ENCODE measurements at places on chromosomes 12 and 14.

- DNase-seq = no peak
Measured at GRCh38 chr12:103924761-103925641, 5.2 kb upstream of the HSP90B1 start.

GRCh38 chr12:99658671-99659349, 11.3 kb downstream of the GARIN6 start:
- DNase-seq = no peak

- no peak for DNase-seq
Measured at GRCh38 chr12:103742349-103742932, 98.6 kb downstream of the NT5DC3 start.

GRCh38 chr14:68886109-68886434, 93.0 kb downstream of the ACTN1 start:
- DNase-seq = no peak

- no peak for DNase-seq
Measured at GRCh38 chr14:64525354-64525753, 15.2 kb upstream of the HSPA2 start.

- no peak for DNase-seq
Measured at GRCh38 chr12:106046947-106047346, 91.8 kb downstream of the NUAK1 start.

GRCh38 chr12:79233341-79233781, 368.8 kb downstream of the SYT1 start:
- DNase-seq = no peak

- DNase-seq = no peak
Measured at GRCh38 chr12:124188084-124188483, 106.8 kb upstream of the RFLNA start.

DNA sequence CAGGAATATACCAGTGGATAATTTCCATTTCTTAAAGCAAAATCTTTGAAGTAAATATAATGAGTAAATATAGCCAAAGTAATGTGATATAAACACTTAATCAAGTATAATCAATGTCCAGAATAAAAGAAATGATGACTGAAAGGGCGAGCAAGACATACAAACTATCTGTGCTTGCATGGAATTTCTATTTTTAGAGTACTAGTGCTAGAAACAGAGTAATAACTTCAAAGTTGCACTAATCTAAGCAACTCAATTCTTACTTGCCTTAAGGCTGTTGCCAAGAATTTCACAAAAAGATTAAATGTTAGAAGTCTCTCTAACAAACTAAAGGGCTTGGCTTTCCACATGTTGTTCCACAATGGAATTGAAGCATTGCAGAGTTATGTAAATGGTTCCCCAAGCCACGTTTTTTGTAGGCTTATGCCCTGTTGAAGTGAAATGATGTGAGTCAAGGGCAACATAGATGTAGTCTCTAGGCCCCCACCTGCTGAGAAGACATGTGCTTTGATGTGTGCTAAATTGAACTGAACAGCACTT, 175.0 kb upstream of the LMNTD1 start:
- no peak for DNase-seq

- no peak for DNase-seq
Measured at GRCh38 chr14:68306934-68307789, 485.7 kb downstream of the ZFP36L1 start.

DNA sequence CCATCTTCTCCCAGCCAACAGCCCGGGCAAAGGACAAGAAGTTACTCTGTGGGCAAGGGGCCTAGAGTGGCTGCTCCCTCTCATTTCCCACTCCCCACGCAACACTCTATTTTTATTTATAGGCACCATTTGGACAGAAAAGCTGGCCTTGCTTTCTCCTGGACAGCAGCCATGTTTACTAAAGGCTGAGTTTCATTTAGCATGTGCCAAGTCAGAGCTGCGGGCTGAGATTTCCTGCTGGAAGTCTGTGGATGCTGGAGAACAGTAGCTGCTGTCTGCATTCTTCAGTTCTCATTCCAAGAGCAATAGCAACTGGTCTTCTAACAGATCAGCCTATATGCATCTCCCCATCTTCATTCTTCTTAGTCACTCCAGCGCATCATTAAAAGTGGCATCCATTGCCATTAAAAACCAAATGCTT, 8.3 kb downstream of the COL2A1 start:
- DNase-seq = no peak

DNA sequence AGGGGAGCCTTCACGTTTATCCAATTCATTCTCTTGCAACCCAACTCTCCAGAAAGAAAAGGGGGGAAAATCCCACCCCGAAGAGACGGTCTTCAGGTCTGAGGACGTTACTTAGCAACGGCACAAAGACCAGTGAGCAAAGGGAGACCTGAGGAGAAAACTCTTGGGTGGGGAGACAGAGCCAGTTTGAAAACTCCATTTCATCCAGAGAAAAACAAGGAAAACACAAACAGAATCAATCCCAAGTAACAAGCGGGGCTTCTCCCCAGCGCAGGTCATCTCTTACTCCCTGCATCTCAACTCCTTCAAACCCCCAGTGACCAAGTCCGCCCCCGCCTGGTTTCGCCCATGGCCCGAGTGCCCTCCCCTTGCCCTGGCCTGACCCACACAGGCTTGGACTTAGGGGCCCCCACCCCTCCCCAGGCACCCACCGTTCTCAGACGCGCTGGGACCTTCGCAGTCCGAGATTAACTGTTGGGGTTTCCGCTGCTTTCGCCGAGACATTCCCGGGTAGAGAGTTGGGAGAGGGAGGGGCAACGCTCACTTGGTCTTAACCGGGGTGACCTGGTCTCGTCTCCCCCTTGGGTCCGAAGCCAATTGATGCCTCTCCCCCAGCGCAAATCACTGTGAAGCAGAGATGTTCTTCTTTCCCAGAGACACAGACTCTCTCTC, 10.4 kb upstream of the SALL2 start:
- DNase-seq = no peak

GRCh38 chr14:101916816-101917412, 47.5 kb upstream of the DYNC1H1 start:
- DNase-seq = no peak

- peak; percentile 67 for DNase-seq
Measured at GRCh38 chr14:25132732-25133422, 82.9 kb upstream of the STXBP6 start.

- DNase-seq = no peak
Measured at GRCh38 chr14:69662636-69663299, 51.4 kb downstream of the SUSD6 start.

GRCh38 chr12:99121546-99121945, 476.5 kb downstream of the APAF1 start:
- no peak for DNase-seq

GRCh38 chr12:120010661-120011230, 21.7 kb downstream of the BICDL1 start:
- no peak for DNase-seq

- no peak for DNase-seq
Measured at GRCh38 chr12:3010214-3010930, 51.2 kb downstream of the TEAD4 start.

- no peak for DNase-seq
Measured at GRCh38 chr12:53461059-53461458, 9.2 kb downstream of the PCBP2 start.

DNA sequence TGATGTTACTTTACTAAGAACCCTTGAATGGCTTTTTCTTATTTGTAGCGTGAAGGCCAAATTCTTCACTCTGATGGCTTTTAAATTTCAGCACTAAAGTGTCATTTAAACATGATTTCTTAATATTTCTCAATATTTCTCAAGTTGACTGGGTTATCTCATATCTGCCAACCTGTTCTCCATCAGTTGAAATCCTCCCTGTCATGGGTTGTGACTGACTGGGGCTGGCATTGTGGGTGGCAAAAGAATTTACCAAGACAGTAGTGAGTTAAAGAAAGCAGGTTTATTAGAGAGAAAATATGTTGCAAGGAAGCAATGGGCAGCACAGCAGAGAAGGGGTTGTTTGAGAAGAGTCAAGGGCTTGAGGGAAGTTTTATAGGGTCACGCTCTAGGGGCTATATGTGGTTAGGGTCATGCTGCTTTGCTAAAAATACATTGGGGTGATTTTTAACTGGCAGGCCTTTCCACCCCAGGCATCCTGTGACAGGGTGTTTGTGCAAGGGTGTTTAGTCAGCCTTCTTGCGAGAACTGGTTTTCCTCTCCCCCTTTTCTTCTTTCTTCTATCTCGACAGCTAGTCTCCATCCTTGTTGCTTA, 232.8 kb upstream of the SEL1L start:
- DNase-seq = no peak

GRCh38 chr12:111978545-111978944, 34.4 kb downstream of the TMEM116 start:
- DNase-seq = no peak

DNA sequence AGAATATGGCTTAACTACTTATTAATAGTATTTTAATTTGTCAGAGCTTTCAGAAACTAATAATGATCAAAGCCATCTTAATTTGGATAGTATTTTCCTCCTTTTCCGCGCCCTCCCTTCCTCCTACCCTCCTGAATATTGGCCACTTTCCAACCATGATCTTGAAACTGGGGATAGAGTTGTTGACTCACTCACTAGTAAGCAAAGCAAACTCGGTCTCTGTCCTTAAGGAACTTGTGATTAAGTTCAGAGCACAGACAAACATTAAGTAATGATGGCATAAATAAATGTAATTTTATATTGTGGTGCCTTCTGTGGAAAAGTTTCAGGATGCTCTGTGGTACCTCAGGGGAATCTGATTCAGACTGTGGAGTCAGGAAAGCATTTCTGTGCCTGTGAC, 75.7 kb downstream of the LRRK2 start:
- no peak for DNase-seq

DNA sequence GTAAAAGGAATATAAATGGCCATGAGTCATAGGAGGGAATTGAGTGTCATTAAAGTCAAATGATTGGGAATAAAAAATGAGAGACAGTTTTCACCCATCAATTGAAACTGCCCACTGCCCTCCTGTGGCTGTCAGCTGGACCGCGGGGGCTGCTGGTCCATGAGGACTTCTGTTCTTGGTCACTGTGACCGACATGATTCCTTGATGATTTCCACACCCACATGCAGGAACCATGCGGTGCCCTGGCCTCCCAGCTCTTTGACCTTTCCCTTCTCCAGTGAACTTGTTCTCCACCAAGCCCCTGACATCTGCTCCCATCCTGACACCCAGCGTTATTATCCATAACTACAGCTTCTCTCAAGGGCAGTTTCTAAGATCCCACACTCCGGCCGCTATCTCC, 48.4 kb downstream of the C12orf75 start:
- no peak for DNase-seq

- DNase-seq = no peak
Measured at GRCh38 chr12:61754214-61754613, 506.0 kb upstream of the USP15 start.

DNA sequence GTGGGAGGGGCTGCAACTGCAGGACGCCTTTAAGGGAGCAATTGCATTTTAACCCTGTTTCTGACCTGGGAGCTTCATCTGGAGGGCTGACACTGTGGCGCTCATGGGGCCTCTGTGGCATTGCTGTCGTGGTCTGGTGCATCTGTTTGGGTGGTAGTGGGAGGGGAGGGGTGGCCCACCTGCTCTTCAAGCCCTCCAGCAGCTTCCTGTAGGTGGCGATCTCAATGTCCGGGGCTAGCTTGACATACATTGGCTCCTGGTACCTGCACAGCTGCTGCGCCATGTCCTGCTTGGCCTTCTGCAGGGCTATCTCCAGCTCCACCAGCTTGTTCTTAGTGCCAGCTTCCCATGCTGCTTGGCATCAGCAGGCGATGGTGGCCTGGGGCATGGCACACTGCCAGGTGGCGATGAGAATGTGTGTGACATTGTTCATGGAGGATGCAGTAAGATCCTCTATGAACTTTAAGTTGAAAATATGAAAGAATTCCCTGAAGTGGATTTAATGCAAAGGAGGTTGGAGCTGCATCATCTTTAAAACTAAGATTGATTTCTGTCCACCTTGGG, 7.7 kb upstream of the KRT82 start:
- no peak for DNase-seq

GRCh38 chr14:58107947-58108552, 44.0 kb downstream of the ARMH4 start:
- no peak for DNase-seq

DNA sequence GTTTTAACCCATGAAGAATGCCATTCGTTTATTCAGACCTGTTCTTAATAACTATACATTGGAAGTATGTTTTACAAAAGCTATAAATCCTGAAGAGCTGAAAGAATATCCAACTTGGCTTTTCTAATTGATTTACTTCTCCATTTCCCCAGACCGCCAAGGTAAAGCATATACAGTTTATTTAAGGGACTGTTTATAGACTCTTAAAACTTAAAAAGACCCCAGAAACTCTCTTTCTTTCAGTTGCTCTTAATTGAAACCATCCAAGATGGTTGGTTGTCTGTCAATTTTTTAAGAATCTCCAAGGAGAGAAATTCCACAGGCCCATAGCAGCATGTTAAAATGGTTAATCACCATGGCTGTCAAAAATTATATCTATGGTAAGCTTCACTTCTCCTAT, 8.8 kb downstream of the IGF1 start:
- no peak for DNase-seq

- DNase-seq = peak; percentile 85
Measured at GRCh38 chr14:73723797-73724661, 9.8 kb upstream of the PNMA1 start.

DNA sequence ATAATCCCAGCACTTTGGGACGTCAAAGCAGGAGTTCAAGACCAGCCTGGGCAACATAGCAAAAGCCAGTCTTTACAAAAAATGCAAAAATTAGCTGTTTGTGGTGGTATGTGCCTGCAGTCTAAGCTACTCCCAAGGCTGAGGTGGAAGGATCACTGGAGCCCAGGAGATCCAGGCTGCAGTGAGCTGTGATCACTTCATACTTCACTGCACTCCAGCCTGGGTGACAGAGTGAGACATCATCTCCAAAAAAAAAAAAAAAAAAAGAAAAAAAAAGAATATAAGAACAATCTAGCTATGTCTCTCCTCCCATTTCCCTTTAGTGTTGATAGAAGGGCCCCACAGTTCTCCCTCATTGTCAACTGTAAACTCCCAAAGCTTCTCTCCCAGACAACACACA, 3.5 kb upstream of the BCAT1 start:
- DNase-seq = no peak

DNA sequence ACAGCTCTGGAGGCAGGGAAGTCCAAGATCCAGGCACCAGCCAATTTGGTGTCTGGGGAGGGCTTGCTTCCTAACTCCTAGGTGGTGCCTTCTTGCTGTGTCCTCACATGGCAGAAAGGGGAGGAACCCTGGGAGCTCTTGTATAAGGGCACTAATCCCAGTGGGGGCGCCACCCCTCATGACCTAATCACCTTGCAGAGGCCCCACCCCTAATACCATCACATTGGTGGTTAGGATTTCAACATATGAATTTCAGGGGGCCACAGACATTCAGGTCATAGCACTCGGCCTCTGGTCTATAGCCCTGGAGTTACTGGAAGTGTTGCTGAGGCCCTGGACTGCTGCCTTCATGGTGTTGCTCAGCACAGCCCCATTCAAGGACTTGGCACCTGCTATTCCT, 14.6 kb downstream of the PSMD9 start:
- DNase-seq = no peak

GRCh38 chr12:49672301-49673217, 34.6 kb downstream of the FMNL3 start:
- DNase-seq = no peak

DNA sequence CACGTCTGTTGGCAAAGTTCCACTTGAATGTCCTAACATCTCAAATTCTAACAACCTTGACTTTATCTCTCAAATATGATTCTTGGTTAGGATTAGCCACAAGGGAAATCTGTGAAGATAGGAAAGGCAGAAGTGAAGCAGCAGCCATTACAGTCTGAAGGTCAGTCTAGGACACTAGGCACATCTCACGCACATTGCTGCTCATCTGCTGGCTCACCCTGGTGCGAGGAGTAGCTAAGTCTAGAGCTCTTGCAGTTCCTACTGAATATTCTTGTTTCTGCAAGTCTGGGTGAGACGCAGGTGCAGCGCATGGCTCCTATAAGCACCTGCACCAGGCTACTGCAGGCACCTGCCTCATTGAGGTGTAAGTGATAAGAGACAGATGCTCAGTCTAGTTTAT, 6.4 kb upstream of the SLC25A3 start:
- no peak for DNase-seq

- DNase-seq = no peak
Measured at GRCh38 chr12:55842681-55843429, at the start of gene MMP19. TSS of gene MMP19 (minus strand) at chr12:55842936. CDS start at chr12:55842830, 106 bp downstream.
